Peyer's patch (tissue), 4 donors: ENCODE measurements at places on chromosomes 16 and 17. TPM values are rescaled to one million over a fixed set of nuclear protein-coding genes. Genes with fewer than 3 reads are reported as not detected.

PRSS27 gene
- 1.2 TPM for total RNA-seq

HOXB9 gene
- 47.5 TPM for total RNA-seq

KRTAP4-3 gene
- total RNA-seq: not detected

RNF222 gene
- not detected for total RNA-seq

GRN gene
- total RNA-seq: 349 TPM
